ENCODE measurements at places on chromosomes 2 and 18. TPM values are rescaled to one million over a fixed set of nuclear protein-coding genes. Genes with fewer than 3 reads are reported as not detected.

- DNase-seq = peak; percentile 31
These were observed 29.7 kb downstream of the CCDC141 start for GRCh38 chr2:179020156-179020750.

Gene NEU4
- total RNA-seq = 0.10 TPM

DNA sequence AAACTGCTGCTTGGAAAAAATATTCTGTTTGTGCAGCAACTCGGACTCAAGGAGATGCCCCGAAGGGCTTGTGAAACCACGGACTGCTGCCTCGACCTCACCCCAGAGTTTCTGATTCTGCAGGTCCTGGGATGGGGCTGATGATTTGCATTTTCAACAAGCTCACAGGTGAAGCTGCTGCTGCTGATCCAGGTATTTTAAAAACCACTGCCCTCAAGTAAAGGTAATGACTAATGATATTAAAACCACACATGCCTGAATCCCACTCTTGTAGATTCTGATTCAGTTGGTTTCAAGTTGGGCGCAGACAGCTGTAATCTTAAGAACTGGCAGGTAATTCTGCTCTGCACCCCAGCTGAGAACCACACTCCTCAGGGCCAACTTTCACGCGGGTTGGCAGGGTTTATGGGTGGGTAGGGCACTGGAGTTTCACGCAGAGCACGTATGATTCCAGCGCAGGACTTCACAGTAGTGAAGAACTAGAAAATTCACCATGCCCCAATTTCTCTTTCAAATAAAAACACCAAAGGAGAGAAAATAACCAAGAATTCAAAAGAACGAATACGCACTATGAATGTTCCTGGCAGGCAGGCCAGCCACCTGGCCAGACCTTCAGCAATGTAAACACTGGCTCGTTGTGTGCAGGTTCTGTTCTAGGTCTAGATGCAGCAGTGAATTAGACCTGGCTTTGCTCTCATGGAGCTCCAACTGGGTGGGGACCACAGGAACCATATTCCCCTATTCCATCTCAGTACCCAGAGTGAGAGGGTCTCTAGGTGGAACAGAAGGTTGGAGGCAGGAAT lies 74.6 kb upstream of the ZFP36L2 start:
- DNase-seq = no peak

Gene UGT1A3
- total RNA-seq = not detected

DNA sequence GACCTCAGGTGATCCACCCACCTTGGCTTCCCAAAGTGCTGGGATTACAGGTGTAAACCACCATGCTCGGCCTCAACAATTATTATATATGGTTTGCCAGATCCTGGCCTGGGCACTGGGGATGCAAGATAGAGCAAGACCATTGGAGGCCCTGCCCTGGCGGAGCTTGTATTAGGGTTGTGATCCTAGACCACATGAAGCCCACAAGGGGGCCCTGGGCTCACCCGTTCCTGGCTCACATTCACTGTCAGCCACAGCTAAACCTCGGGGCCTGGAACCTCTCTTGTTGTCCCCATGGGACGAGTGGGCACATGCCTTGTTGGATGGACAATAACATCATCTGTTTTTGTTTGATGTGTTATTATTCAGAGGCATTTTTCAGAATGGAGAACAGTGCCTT lies 14.9 kb downstream of the HPCAL1 start:
- DNase-seq = no peak

GRCh38 chr2:157269922-157270321 lies 12.4 kb downstream of the GALNT5 start:
- no peak for DNase-seq

DNA sequence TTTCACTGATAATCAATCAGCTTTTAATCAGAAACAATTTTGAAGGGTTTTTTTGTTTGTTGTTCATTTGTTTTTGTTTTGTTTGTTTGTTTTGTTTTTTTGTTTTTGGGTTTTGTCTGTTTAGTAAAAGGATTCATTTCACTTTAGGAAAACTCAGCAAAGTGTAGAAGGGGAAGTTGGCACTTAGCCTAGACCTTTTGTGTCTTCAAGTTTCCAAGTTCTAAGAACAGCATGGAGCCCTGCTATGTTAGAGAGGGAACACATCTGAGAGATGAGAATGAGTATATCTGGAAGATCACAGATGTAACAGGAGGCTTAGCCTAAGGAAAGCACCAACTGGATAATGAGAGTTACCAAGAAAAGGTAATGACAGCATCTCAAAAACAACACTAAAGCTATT lies 501.5 kb downstream of the ERBB4 start:
- DNase-seq = no peak

GRCh38 chr2:45743531-45744396 lies 92.3 kb downstream of the PRKCE start:
- no peak for DNase-seq

DNA sequence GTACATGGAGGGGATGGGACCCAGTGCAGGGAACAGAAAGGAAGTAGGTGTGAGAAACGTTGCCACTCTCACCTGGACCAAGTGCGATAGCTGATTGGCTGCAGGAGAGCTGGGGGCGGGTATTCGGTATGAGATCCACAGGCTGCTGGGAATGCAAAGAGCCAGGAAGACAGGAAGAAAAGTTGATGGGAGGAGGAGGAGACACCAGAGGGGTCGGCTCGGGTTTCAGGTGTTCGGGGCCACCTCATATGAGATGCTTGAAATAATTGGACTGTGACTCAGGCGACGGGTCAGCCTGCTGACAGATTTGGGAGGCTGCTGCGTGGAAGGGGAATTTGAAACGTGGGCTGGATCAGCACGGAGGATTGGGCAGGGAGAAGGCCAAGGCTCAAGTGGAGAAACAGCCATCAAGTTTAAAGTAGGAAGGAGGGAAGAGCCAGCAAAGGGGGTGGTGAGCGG lies 65.1 kb downstream of the MRPS9 start:
- DNase-seq = no peak

DNA sequence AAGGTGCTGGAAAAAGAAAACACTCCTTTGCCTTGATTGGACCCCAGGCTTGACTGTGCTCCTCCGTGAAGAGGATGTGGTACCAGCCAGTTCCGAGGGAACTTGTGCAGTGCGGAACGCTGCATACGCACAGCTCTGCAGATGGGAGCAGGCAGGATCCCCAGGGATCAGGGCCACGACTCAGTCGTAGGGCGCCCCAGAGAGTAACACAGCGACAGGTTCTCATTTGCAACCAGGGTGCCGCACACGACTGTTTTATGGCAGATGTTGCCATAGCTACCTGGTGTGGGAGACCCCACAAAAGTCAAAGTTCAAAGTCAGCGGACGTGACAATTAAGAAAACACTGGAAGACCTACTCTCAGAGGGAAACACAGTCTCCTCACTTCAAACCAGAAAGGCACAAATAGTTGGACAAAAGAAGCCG lies 779 bp downstream of the MALL start:
- DNase-seq = no peak

- DNase-seq = no peak
These were observed 20.3 kb downstream of the PLEK start for GRCh38 chr2:68385220-68385906.

GRCh38 chr2:171735991-171736710 lies 48.9 kb downstream of the DYNC1I2 start:
- no peak for DNase-seq

DNA sequence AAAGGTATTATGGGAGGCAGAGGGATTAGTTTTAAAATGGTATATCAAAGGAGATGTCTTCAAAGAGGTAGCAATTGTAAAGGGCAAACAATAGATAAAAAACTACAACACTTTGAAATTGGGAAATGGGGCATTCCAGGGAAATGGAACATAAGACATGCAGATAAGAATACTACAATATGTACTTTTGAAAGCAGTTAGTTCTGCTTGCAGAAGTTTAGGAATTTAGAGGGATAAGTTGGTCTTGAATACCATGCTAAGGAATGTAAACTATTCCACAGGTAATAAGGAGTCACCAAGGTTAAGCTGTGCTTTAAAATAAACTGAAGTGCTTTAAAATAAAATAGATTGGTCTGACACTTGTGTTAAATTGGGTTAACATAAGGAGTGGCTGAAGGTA lies 571.7 kb upstream of the ACVR2A start:
- DNase-seq = no peak

- no peak for DNase-seq
These were observed 41.1 kb downstream of the MRPS9 start for GRCh38 chr2:105078906-105079495.

DNA sequence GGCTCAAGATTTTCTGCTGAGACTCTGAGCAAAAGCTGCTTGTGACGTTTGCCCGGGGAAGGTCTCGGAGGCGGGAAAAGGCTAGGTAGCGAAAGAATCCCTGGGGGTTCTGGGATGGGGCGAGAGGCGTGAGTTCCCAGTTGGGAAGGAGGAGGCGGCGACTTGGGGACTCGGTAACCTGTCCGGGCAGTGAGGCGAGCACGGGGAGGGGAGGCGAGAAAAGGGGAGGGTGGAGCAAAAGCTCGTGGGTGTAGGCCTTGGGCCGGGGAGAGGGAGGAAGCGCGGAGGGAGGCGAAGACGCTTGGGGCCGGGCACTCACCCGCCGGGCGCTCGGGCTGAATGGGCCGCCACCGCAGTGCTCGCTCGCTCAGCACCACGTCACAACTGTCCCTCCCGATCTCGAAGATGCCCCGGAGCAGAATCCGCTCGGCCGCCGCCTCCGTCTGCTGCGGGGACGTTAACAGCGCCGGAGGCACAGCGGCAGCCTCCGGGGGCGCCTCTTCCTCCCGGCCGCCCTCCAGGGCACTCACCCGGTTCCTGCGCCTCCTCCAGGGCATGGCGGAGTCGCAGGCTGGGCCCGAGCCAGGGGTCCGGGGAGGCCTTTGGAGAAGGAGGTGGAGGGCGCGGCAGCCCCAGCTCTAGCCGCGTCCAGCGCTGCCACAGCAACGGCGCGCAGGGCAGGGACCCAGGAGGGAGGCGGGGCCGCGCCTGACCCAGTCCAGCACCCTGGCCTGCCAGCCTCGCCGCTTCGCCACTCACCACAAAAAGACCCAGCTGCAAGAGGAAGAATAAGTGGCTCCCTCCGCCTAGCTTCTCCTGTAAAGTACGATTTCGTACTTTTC lies at the start of gene CERKL:
CERKL (minus strand) TSS at position 656 of the 842 bp plus-strand sequence; CDS start at position 557, 99 bp downstream.
- DNase-seq = peak; percentile 25

GRCh38 chr2:198957181-198957580 lies 500.6 kb downstream of the SATB2 start:
- DNase-seq = no peak

- no peak for DNase-seq
These were observed 39.5 kb downstream of the STK39 start for GRCh38 chr2:168207851-168208250.

DNA sequence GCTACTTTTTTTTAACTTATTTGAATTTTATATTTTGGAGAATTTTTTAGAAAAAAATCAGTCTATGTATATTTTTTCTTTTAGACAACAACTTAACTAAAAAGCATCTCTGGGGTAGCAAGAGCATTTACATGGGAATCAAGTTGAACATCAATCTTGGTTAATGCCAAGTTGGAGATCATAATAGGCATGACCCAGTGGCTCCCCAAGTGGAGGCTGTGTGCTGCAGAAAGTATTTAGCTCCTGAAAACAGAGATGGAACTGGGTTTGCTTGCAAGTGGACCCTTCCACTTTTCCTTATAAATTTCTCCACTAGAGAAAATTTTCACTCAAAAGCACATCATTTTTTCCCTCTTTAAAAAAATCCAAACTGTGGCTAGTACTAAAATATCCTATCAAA lies 23.9 kb upstream of the CAVIN2 start:
- DNase-seq = no peak

Gene RIF1
- 51.1 TPM for total RNA-seq

Gene ITGB6
- total RNA-seq = not detected

DNA sequence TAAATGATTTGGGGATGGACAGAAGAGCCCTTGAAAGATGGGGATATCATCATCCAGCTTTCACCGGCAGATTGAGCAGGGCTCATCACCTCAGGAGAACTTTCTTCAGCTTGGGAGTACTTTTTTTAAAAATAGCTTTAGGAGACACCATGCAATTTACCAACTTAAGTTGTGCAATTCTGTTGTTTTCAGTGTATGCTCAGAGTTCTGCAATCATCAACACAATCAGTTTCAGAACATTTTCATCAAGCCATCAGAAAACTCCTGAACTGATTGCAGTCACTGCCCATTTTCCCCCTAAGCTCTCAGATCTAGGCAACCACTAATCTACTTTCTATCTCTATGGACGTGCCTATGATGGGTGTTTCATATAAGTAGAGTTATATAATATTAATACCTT lies 117.7 kb downstream of the CRIM1 start:
- no peak for DNase-seq

DNA sequence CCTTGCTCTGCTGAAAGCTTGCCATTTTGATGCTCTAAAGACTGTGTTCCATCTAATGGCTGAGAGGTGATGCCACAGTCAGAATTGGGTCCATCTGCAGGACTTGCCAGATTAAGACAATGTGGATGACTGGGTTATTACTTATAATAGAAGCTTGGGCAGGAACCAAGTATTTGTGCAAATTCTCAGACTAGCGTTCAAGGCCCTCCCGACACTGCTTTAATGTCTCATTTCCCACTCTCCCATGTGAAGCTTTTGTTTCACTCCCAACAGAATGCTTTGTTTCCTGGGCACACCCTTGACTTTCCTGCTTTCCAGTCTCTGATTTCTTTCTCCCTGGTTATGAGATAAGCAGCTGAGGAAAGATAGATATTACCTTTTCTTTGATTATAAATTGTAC lies 215.8 kb downstream of the KCNS3 start:
- no peak for DNase-seq

DNA sequence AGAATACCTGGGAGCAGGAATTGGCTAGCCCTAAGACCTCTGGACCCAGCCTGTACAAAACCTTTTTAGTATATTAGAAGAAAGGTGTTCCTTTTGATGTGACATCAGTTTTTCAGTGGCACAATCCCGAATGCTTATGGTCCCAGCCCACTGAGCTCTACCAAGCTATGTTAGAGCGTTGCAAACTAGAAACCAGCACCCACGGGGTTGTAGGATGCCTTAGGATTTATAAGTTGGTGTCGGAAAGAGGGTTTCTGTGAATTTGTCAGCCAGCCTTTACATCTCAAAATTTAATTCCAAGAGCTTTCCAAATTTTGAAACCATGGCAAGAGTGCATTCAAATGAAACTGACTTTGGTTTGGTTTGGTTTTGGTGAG lies 499 bp upstream of the LMAN1 start:
- DNase-seq = no peak

DNA sequence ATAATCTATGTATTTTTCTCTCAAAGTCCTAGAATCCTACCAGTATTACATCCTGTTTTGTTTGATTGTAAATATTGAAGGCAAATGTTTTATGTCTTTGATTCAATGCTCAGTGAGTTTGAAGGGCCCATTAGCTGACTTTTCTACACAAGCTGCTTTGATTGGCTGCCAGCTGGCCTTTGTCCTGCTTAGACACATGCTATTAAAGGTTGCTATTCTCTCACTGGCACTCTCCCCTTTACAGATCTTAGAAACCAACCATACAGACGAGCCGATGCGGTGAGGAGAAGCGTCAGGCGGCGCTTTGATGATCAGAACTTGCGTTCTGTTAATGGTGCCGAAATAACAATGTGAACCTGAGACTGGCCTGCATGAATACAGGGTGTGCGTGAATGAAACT lies 69.7 kb downstream of the PRPF40A start:
- DNase-seq = no peak

- DNase-seq = no peak
These were observed 239.6 kb downstream of the BABAM2 start for GRCh38 chr2:28129955-28130695.

Gene POTEC
- total RNA-seq = not detected

- no peak for DNase-seq
These were observed 46.7 kb downstream of the RPL37A start for GRCh38 chr2:216545359-216545758.
